LoVo (cell line): ENCODE measurements at places on chromosomes 13 and 19.

- no peak for DNase-seq
These were observed 28.1 kb downstream of the KEAP1 start for GRCh38 chr19:10474962-10475451.

- DNase-seq, result no peak
These were observed 2.7 kb upstream of the MISP start for GRCh38 chr19:748274-748598.

DNA sequence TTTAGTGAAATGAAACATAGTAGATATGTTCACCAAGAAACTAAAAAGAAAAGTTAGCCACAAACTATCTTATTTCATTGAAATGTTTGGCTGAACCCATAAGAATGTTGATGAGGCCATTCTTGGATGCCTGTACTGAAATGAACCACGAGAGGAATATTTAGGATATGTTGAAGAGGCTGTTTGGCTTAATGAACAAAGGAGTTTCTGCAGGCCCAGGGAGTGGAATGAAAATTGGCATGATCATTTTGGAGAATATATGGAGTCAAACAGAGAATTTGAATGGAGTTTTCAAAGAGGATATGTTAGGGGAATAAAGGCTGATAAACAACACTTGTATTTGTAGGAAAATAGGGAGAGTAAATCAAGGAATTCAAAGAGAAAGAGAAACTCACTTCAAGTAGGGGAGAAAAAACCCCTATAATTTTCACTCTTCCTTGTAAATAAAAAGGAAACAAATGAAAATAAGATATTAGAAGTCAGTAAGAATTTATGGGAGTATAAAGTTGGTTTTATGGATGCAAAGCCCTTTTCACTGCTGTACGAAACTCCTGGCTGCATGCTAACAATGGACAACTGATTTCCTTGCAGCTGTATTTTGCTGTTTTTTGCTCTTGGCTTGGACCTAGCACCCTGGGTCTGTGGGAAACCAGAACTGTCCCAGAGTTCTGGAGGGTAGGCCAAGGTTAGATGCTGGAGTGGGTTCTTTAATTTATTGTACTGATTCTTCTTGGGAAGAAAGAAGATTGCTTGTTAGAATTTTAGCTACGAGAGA, 36.5 kb downstream of the KL start:
- DNase-seq, result no peak

DNA sequence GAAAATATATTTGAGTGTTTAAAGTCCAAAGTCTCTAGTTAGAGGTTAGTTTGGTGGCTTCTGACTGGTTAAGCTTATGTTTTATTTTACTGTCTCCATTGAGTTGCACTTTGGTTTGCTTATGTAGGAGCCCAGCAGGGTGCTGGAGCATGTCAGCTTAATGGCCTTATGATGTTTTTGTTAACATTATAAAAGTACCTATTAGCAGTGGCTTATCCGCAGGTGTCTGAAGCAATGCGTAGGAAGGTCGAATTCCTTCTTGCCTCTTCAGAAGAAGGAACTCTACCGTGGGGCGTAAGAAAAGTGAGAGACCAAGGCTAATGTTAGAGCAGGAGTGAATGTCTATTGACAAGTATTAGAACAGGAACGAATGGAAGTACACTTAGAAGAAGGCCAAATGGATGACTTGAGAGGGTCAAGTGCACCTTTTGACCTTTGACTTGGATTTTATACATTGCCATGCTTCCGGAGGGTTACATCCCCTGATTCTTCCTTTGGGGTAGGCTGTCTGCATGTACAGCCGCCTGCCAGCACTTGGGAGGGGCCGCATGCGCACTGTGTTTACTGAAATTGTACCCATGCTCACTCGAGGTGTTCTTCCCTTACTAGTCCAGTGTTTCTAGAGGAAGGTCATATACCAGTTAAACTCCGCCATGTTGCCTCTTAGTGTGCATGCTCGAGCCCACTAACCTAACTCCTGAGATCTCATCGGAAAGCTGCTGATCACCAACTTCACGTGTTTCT, 793.9 kb upstream of the PCDH9 start:
- no peak for DNase-seq

DNA sequence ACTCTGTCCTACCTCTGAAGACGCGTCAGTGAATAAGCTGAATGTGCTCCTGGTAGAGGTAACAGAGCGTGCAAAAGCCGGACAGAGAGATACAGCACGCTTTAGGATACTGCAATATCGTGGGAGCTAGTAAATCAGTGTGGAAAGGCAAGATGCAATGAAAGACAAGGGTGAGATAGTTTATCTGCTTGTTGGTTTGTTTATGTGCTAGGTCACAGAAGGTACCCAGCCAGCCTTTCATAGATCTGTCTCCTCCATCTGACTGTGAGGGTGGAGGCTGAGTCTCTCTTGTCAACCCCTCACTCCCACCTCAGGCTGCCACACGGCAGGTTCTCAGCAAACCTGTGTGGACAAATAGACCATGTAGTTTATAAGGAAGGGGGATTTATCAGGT, 904 bp upstream of the GIPC1 start:
- no peak for DNase-seq

- DNase-seq, result no peak
These were observed 17.1 kb upstream of the S1PR4 start for GRCh38 chr19:3161453-3161852.

- DNase-seq, result no peak
These were observed 16.2 kb downstream of the CAPN12 start for GRCh38 chr19:38727868-38728660.

- DNase-seq, result no peak
These were observed 78.8 kb downstream of the CRYL1 start for GRCh38 chr13:20446900-20447299.

DNA sequence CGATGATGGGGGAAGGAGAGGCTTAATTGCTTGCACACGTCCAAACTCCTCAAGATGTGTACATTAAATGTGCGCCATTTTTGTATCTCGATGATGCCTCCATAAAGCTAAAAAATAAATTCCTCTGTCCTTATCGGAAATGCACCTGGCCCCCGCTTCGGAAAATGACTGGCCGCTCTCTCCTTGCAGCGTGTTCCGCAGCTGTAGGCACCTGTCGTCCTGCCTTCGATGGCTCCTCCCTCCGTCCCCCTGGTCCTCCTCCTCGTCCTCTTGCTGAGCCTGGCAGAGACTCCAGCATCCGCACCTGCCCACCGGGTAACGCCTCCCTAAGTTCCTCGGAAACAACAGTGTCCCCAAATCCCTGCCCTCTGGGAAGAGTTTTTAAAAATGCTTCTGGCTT, 1.1 kb downstream of the GALP start:
- DNase-seq, result no peak

- DNase-seq, result no peak
These were observed 47.2 kb downstream of the COMP start for GRCh38 chr19:18743784-18744418.

- DNase-seq, result peak; percentile 44
These were observed 350.6 kb downstream of the LIG4 start for GRCh38 chr13:107864543-107865317.

- DNase-seq, result no peak
These were observed 533.6 kb downstream of the MYO16 start for GRCh38 chr13:109163037-109163379.

GRCh38 chr13:102839462-102839861, 6.4 kb upstream of the ERCC5 start:
- no peak for DNase-seq

DNA sequence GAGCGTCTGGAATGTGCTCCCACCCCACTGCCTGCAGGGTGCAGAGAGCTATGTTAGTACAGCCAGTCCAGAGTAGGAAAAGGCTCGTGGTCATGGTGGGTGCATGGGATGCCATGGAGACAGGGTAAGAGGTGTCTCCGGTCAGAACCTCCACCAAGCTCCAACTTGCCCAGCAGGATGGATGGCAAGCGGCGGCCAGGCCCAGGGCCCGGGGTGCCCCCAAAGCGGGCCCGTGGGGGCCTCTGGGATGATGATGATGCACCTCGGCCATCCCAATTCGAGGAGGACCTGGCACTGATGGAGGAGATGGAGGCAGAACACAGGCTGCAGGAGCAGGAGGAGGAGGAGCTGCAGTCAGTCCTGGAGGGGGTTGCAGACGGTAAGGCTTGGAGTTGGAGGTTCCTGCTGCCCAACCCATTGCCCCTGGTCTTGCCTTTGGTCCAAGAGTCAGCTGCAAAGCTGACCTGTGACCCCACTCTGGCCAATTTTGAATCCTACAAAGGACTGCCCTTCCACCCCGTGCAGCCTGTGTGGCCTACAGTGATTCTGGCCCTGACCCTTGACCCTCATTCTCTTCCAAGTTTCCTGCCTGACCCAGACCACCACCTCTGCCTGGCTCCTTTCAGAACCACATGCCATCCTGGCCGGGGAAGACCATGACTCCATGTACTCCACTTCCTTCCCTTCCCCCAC, 14.7 kb downstream of the POLD1 start:
- DNase-seq, result no peak

GRCh38 chr19:2051773-2052704, 995 bp upstream of the MKNK2 start:
- DNase-seq, result no peak

DNA sequence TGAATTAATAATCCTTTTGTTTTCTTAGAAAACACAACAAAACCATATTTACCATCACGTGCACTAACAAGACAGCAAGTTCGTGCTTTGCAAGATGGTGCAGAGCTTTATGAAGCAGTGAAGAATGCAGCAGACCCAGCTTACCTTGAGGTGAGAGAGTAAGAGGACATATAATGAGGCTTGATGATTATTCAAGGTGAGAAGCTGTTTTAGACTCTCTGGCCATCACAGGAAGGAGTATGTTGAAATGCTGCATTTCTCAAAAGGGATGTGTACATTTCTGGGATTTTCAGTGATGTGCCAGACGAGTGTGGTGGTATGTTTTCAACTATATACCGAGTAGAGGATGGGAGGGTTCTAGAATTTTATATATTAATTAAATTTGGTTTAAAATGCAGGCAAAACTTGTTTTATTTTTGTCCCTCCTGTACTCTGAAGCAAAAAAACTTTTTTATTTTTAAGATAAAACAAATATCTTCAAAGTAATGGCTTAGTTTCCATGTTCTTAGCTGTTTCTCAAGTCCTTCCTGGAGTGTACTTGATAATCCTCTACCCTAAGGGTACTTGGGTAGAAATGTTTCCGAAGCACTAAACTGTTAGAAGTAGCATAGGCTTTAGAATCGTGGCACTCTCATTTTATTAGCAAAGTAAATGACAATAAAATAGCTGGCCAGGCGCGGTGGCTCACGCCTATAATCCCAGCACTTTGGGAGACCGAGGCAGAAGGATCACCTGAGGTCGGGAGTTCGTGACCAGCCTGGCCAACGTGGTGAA, 51.1 kb downstream of the N4BP2L1 start:
- DNase-seq, result no peak

DNA sequence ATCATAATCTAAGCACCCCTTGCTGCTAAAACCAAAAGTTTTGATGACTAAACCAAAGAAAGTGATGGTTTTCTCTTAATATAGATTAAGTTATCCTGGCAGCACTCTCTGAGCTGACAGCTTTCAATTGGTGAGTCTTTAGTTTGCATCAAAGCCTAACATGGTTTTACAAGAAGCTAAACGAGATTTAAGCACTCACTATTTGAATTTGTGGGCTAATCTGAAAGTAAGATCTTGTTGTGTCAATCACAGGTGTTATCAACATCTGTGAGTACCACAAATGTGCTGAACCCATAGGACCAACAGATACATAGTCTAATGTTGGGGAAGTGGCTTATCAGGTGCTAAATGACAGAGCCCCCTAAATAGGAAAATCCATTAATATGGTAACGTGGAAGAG, 223.9 kb downstream of the LHFPL6 start:
- no peak for DNase-seq

GRCh38 chr19:5459360-5459759, 4.1 kb downstream of the ZNRF4 start:
- no peak for DNase-seq

DNA sequence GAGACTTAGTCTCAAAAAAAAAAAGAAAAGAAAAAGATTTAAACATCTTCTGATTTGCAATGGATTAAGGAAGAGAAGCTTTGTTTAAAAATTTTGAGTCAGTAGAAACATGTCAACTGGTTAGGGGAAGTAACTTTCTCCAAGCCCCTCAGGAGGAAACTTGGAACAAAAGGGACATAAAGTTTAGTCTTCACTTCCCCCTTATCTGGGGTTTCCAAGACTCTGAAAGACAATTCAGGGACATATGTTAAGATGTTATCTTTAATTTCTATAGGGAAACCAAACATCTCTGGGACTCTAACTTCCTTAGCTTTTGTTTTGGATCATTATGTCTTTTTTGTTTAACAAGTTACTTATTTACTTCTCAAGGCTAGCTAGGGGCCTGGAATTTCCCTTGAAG, 20.1 kb upstream of the MRI1 start:
- no peak for DNase-seq

GRCh38 chr19:46372901-46373490, 26.1 kb downstream of the PPP5C start:
- DNase-seq, result no peak

DNA sequence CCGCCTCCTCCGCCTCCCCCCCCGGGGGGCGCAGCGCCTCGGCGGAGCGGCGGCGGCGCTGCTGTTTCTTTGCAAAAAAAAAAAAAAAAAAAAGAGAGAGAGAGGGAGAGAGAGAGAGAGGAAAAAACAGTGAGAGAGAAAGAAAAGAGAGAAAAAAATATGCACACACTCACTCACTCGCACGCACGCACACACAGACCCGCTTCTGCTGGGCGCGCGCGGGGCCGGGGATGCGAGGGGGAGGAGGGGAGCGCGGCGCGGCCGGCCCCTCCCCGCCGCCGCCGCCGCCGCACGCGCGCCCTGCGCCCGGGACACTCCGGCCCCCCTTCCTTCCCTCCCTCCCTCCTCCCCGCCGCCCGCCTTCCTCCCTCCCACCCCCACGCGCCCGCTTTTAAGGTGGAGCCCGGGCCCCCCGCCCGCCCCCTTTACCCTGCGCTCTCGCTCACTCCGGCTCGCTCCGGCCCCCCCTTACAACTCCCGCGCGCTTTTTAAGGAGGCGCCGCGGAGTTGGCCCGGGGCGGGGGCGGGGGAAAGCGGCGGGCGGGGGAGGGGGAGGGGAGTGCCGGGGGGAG, at the start of gene SAMD1:
Gene SAMD1, minus strand, starts transcription at position 243 of the 572 bp plus-strand sequence.
- DNase-seq, result peak; percentile 81

GRCh38 chr19:13840305-13841085, 36.4 kb upstream of the NANOS3 start:
- DNase-seq, result peak; percentile 91

DNA sequence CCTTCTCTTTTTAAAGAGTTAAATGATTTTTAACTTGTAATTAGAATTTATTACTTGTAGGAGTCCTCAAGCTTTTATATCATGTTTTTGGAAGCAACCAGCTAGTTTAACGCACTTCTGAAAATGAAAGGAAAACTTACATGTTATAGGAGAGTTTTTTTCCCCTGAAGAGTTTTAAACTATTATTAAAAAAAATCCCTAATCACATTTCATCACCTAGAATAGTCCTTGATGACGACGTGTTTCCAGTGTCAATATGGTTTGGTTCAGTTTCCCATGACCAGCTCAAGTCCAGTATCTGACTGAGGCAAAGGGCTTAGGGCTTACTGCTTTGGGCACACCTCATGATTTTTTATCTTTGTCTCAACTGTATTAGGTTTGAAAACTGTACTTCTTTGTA, 36.0 kb downstream of the URI1 start:
- no peak for DNase-seq

- DNase-seq, result no peak
These were observed 7.1 kb upstream of the DPP9 start for GRCh38 chr19:4730740-4731171.
